ENCODE measurements at places on chromosomes 3 and 15.

DNA sequence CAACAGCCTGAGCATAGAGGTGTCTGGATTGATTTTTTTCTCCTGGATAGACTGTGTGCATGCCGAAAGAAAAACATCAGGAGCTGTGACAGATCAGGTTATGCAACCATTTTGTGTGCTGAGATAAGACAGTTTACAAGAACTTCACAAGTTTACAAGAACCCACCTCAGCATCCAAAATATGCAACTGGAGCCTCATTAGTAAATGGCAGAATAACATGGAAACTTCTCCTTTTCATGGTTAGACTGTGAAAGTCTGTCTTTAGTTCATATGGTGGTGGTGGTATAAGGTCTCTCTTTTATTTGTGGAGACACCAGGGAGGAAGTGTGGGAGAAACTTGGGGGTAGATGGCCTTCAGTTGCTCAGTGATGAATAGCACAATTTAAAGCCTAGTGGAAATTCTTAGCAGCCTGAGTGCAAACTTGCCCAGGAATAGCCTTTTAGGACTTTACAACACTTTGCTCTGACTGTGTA lies 3.7 kb upstream of the ZNF609 start:
- H3K27ac ChIP-seq, result peak overlapping the region; percentile 39
- no peak for DNase-seq
- no peaks in the 10 kb centered on the region for H3K27me3 ChIP-seq
- H3K4me1 ChIP-seq, result peaks cover 14% of the 10 kb centered on the region
- no peak overlapping the region for H3K4me3 ChIP-seq

DNA sequence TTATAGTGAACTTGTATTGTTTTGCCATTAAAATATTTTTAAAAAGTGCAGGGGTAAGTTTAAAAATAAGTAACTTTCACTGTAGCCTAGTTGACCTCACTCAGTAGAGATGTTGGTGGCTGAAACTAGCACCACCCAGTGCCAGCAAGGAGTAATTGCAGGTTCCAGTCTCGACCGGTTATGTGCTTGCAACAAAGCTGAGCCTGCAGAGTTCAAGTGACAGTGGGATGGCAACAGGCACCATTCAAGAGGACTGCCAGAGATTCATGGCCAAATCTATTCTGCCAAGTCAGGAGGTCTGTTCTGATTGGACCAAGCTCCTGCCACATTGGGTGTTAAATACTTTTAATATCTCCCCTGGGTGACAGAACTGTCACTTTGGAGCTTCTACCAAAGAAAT lies 2.7 kb downstream of the ADAMTS7 start:
- no peak overlapping the region for H3K27ac ChIP-seq
- peaks cover 24% of the 10 kb centered on the region for H3K4me1 ChIP-seq
- DNase-seq, result no peak
- no peak overlapping the region for H3K4me3 ChIP-seq

DNA sequence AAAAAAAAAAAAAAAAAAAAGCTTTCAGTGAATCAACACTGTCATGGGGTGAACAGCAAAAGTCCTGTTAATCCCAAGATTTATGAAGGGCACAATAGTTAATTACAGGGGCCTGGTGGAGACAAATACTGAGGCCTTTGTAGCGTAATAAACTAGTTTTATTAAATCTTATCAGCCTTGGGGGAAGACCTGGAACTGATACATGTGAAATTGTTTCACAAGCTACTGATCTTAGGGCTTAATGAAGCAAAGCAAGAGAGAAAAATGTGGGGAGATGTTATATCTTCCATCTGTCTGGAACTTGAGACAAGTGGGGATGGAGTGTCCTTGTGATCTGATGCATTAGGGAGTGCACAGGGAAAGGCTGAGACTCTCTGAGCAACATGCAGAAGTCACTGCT lies 47.9 kb upstream of the OSBPL11 start:
- no peaks in the 10 kb centered on the region for H3K36me3 ChIP-seq
- DNase-seq, result no peak
- no peak overlapping the region for H3K27ac ChIP-seq

- DNase-seq, result no peak
- no peaks in the 10 kb centered on the region for H3K36me3 ChIP-seq
- H3K4me1 ChIP-seq, result no peaks in the 10 kb centered on the region
Measured at GRCh38 chr3:15223685-15224572, 17.9 kb downstream of the CAPN7 start.

- no peak for DNase-seq
- no peaks in the 10 kb centered on the region for H3K27me3 ChIP-seq
- H3K4me1 ChIP-seq, result no peaks in the 10 kb centered on the region
- H3K27ac ChIP-seq, result no peak overlapping the region
- no peak overlapping the region for H3K4me3 ChIP-seq
Measured at GRCh38 chr15:47395076-47395475, 322.2 kb upstream of the SEMA6D start.

- H3K36me3 ChIP-seq, result peaks cover 6% of the 10 kb centered on the region
- DNase-seq, result no peak
- no peaks in the 10 kb centered on the region for H3K4me1 ChIP-seq
- H3K4me3 ChIP-seq, result no peak overlapping the region
- no peak overlapping the region for H3K27ac ChIP-seq
- no peaks in the 10 kb centered on the region for H3K27me3 ChIP-seq
Measured at GRCh38 chr3:138748190-138748589, 86.5 kb downstream of the PIK3CB start.

GRCh38 chr3:52891164-52891563 lies 6.2 kb downstream of the STIMATE start:
- H3K27me3 ChIP-seq, result no peaks in the 10 kb centered on the region
- H3K4me1 ChIP-seq, result peaks cover 1% of the 10 kb centered on the region
- no peak overlapping the region for H3K4me3 ChIP-seq
- H3K36me3 ChIP-seq, result no peaks in the 10 kb centered on the region

- no peaks in the 10 kb centered on the region for H3K4me1 ChIP-seq
- no peak overlapping the region for H3K4me3 ChIP-seq
- no peaks in the 10 kb centered on the region for H3K27me3 ChIP-seq
- no peak for DNase-seq
Measured at GRCh38 chr3:133447750-133448477, 48.1 kb downstream of the BFSP2 start.

GRCh38 chr15:81270781-81271491 lies 53.0 kb downstream of the STARD5 start:
- DNase-seq, result no peak
- no peak overlapping the region for H3K27ac ChIP-seq
- no peak overlapping the region for H3K4me3 ChIP-seq
- no peaks in the 10 kb centered on the region for H3K36me3 ChIP-seq

DNA sequence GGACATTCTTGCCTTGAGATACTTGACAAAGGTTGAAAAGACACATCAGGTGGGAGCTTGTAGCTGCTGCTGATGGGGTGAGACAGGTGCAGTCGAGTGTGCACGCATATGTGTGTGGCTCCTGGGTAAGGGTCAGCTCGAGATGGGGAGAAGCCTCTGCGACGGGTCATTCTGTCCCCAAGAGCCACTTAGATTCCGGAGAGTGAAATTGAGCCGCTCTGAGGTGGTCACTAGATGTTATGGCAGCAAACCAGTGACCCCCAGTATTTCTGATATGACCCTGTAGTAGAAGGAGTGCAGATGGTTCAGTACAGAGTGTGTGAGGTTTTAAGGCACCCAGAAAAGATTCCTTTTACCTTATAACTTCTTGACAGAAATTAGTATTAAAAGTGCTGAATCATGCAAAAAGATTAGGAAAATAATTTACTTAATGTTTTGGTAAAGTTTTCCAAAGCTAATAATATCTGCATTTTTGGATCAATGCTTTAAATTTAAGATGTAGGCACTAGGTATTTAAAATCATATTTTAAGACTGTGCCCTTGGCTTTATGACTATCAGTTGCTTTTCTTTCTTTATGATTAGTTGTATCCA lies 241.9 kb upstream of the TOPAZ1 start:
- H3K4me1 ChIP-seq, result peaks cover 43% of the 10 kb centered on the region
- H3K27me3 ChIP-seq, result peaks cover 95% of the 10 kb centered on the region
- no peak overlapping the region for H3K27ac ChIP-seq
- H3K4me3 ChIP-seq, result no peak overlapping the region
- no peak for DNase-seq
